ENCODE measurements at places on chromosomes 3 and 15. TPM values are rescaled to one million over a fixed set of nuclear protein-coding genes. Genes with fewer than 3 reads are reported as not detected.
A peak's percentile ranks its signal among the peaks of the same experiment; 100 is the strongest.

GRCh38 chr3:114274929-114275328, 18.9 kb upstream of the TIGIT start:
- DNase-seq, result no peak

DNA sequence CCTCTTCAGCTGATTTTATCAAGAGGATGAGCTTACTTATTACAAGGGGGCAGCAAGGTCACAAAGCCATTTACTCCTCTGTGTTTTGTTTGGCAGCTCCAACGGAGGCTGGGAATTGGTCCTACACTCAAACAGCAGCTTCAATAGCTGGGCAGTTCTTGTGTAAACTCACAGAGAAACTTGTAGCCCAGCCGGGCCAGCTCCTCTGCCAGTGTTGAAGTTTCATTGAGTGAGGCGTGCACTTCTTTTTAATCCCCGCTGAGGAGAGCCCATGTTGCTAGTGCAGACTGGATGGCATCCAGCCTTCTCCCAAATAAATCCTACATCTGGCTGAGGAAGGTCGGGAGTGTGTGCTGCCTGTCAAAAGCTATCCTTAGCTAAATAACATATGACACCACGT, 59.5 kb downstream of the BFSP2 start:
- DNase-seq, result peak; percentile 53

- no peak for DNase-seq
Measured at GRCh38 chr3:197465197-197465995, 90.4 kb downstream of the BDH1 start.

DNA sequence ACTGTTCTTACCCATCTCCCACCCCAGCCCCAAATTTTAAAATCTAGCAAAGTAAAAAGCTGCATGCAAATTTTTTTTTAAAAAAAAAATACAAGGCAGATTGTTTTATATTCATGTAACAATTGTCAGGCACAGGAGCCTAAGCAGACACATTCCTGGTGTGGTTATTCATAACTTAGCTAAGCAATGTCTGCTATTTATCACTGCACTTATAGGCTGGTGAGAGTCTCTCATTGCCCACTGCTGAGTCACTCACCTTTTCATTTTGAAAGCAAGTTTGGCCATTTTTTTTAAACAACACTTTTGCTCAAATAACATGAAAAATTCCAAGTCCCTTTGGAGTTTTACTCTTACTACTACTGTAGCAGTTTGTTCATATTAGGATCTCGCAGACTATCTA, 413.9 kb downstream of the RBMS3 start:
- DNase-seq, result no peak

DNA sequence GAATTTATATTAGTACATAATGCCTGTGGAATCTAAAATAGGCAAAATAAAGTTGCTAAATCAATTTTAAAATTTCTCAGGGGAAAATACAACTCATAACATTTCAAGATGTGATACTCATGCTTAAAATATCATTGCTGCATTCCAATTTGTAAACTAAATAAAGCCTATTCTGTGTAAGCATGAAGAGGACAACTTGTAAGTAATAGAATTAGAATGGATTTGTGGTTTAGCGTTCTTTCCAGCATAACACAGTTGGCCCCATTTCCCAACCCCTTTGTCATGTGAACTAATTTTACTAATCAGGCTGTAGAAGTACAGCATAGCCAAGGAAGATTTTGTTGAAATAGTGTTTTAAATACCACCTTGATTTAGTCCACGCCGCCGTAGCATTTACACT, 437.2 kb downstream of the SI start:
- DNase-seq, result no peak

GRCh38 chr15:74901612-74902063, 5.0 kb downstream of the FAM219B start:
- DNase-seq, result no peak

- DNase-seq, result no peak
Measured at GRCh38 chr3:66200147-66200546, 20.7 kb upstream of the SLC25A26 start.

DNA sequence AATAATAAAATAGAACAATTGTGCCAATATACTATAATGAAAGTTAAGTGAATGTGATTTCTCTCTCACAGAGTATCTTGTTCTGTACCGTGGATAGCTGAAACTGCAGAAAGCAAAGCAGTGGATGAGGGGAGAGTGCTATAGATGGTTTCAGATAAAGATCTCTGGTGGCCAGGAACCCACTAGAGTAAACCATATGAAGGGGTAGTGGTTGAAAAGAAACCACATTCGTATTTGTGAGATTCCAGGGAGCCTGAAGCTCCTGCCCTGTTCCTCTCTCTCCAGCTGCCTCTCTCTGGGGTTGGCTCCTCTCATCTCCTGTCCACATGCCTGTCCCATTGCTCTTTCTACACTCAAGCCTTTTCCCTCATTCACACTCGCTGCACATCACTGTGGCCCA, 8.9 kb downstream of the ABHD17C start:
- DNase-seq, result no peak

DNA sequence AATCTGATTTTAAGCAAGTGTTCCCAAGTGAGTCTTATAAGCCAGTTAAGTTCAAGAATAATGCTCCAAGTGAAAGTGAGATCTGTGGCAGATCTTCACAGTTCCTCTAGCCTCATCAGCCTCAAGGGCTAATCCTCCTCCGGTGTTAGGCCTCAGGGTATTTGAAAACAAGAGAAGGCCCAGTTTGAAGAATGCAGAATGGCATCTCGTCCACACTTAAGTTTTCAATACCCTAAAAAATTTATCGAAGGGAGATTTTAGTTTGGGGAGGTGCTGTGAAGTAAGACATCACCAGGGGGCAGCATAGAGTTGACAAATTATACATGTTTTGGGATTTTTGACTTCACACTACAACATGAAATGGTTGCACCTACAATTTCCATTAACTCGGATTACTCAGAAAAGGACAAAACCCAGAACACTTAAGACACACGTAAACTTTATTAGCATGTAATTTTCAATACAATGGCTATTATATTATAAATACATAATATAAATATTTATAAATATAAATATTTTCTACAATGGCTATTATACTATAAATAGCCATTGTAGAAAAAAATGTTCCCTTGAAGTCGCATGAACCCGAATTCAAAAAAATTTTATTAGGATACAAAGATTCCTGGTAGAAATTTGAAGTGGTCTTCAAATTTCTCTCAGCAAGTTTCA, 2.3 kb upstream of the TMEM266 start:
- DNase-seq, result no peak

DNA sequence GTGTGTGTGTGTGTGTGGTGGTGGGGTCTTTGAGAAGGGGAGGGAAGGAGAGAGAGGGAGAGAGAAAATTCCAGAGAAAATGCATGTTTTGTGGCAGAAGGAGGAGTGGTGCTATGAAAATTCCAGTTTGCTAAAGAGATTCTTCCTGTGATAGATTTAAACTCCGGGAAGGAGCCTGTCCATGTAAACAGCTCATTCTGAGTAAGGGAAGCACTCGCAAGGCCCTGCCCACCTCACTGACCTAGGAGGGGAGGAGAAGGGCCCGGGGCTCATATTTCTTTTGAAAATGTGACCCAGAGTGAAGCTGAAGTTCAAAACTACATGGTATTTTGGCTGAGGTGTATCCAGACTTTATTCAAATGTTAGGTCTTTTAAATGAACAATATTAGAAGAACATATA, 41.3 kb downstream of the ADAMTSL3 start:
- DNase-seq, result no peak

DNA sequence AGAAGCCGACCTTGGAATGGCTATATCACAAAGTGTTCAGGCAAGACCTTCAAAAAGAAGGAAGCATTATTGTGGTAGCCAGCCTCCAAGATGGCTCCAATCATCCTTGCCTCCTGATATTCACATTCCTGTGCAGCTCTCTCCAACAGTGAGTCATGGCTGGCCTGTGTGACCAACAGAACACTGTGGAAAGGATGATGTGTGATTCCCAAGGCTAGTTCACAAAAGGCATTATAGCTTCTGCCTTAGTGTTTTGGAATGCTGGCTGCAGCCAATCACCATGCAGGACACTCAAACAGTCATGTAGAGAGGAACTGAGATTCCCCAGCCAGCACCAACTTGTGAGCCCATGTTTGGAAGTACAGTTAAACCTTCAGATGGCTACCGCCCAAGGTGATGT, 102.6 kb downstream of the EFL1 start:
- no peak for DNase-seq

LRTM1 gene
- total RNA-seq, result not detected

All from left cardiac atrium (tissue), 4 donors.